SJCRH30 (cell line): ENCODE measurements at places on chromosomes 1 and 21. TPM values are rescaled to one million over a fixed set of nuclear protein-coding genes. Genes with fewer than 3 reads are reported as not detected.

The FAM167B gene
- total RNA-seq: not detected in 2 replicates

The LCE1C gene
- not detected in 2 replicates for total RNA-seq

The PCSK9 gene
- 0.15 and 0.22 TPM in 2 replicates for total RNA-seq

The TFF3 gene
- 48.5 and 52.7 TPM in 2 replicates for total RNA-seq

DNA sequence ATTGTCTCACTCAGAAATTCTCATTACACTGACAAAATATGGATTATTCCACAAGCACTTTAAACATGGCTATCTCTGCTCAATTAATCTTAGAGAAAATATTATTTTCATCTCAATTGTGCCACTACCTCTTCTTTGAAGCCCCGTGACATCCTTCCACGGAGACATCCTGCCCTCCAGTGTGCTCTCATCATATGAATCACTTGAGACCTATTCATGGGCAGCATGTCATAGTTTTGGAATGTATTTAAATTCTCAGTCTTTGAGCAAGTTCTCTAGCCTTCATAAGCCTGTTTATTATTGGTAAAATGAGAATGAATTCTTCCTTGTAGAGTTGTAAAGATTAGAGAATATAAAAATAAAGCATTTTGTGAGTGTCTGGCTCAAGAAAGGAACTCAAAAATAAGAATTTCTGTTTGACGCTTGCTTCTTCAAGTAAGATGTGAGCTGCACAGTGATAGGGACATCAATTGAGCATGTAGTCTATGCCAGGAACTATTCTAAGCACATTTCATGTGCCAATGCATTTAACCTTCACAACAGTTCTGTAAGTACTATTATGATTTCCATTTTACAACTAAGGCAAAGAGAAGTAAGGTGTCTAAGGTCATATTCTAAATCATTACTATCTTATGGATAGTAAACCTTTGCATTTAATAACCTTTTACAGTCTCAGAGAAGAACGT lies 557.4 kb upstream of the ZRANB2 start:
- no peak for DNase-seq

DNA sequence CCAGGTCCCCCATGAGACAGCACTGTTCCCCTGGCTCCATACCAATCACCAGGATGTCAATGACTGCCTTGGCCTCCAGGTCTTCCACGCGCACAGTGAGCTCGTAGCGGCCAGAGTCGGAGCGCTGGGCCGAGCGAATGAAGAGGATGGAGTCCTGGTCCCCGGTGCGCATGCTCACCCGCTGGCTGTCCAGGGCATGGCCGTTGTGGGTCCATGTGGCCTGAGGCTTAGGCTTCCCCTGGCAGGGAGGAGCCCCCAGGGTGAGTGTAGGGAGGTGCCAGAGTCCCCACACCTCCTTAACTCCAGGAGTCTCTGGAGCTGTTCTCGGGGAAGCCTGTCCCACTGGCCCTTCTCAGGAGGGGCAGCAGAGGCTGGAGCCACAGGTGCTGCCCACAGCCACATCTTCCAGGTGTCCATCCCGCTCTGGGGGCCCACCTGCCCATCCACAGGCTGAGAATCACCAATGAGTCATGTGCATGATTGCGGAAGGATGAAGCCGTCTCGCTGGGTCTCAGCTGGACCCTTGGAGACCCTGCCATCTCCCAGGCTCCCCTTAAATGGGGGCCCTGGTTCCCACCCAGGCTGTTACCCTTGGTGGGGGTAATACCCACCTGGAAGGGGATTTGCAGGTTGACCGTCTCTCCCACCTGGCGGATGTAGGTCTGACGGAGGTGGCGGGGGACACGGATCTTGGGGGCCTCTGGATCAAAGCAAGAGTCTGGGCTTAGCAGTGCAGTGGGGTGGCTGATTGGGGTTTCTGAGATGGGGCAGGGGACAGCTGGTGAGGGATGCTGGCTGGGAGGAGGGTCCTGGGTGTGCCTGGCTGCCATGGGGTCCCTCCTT lies 4.1 kb downstream of the MYBPH start:
- DNase-seq: no peak

GRCh38 chr1:33442141-33442540 lies 11.2 kb upstream of the PHC2 start:
- DNase-seq: peak; percentile 70

- DNase-seq: no peak
Measured at GRCh38 chr1:186189156-186189555, 185.9 kb downstream of the TPR start.
